A172 (cell line): ENCODE measurements at places on chromosomes 12 and 14. TPM values are rescaled to one million over a fixed set of nuclear protein-coding genes. Genes with fewer than 3 reads are reported as not detected.

ACSM4 gene
- total RNA-seq = not detected in 2 replicates

KLRK1 gene
- not detected in 2 replicates for total RNA-seq

MGP gene
- 0.09 TPM in 1 of 2 replicates, not detected in the other for total RNA-seq

TMEM106C gene
- total RNA-seq = 211 and 295 TPM in 2 replicates

RTL1 gene
- 0.16 TPM in 1 of 2 replicates, not detected in the other for total RNA-seq

ANO4 gene
- total RNA-seq = 0.17 TPM in 1 of 2 replicates, not detected in the other

MAP3K9 gene
- 2.1 and 2.9 TPM in 2 replicates for total RNA-seq
